SHP77 treated with DMSO at 0.1 percent for 48 hours (cell line): ENCODE measurements at places on chromosomes 1 and 21.
A peak's percentile ranks its signal among the peaks of the same experiment; 100 is the strongest.

DNA sequence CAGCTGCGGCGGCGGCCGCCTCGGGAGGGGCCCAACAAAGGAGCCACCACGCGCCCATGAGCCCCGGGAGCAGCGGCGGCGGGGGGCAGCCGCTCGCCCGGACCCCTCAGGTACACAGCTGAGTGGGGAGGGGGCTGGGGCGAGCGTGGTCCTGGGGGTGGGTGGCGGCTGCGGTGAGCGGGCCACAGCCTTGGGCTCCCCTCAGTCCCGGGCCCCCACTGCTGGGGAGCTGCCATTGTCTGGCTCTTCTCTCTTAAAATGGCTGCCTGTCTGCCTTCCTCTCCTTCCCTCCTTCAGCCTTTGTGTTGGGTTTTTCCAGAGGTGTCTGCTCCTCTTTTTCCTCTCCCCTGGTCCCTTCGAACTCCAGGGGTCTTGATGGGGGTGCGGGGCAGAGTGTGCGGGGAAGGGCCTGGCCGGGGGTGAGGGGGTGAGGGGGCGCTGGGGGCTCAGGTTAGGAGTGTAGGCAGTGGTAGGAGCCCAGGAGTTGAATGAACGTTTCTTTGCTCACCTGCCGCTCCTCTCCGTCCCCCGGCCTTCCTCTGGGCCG lies 1.7 kb downstream of the ARID1A start:
- no peak for DNase-seq

GRCh38 chr1:226816576-226816975 lies 53.8 kb upstream of the PSEN2 start:
- no peak for DNase-seq

GRCh38 chr1:77636864-77637263 lies 45.6 kb downstream of the ZZZ3 start:
- no peak for DNase-seq

DNA sequence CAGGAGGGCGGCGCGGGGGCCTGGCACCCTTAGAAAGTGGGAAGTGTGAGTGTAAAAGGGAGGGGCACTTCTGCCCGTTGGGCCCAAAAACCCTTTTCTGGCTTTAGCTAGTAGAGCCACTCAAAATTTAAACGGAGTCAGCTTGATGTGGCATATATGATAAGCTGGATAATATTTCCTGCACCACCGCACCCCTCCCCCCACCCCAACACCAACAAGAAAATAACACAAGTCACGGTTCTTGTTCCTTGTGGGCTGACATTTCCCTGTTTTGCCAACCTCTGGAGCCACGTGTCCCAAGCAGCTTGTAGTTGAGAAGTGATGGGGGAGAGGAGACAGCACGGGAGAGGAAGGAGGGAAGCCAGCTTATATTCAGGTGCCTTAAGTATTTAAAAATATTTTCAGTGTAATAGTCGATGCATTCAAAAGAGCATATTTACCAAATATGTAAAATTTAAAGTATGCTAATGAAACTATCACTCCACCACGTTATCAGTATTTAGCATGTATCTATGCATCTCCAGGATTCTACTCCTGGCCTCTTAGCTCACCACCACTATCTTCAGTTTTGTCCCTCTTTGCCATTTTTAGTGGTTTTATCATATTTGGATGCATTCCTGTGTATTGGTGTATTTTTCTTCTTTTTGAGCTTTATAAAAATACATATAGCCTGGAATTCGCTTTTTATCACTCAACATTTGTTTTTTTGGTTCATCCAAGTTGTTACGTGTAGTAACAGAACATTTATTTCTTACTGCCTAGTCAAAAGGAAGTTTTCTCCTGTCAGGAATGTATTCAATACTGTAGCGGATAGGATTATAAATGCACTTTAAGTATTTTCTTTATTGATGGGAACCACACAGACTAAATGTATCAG lies 773 bp upstream of the DDX59 start:
- peak; percentile 31 for DNase-seq

GRCh38 chr1:226679853-226680516 lies 59.1 kb downstream of the ITPKB start:
- DNase-seq = no peak

DNA sequence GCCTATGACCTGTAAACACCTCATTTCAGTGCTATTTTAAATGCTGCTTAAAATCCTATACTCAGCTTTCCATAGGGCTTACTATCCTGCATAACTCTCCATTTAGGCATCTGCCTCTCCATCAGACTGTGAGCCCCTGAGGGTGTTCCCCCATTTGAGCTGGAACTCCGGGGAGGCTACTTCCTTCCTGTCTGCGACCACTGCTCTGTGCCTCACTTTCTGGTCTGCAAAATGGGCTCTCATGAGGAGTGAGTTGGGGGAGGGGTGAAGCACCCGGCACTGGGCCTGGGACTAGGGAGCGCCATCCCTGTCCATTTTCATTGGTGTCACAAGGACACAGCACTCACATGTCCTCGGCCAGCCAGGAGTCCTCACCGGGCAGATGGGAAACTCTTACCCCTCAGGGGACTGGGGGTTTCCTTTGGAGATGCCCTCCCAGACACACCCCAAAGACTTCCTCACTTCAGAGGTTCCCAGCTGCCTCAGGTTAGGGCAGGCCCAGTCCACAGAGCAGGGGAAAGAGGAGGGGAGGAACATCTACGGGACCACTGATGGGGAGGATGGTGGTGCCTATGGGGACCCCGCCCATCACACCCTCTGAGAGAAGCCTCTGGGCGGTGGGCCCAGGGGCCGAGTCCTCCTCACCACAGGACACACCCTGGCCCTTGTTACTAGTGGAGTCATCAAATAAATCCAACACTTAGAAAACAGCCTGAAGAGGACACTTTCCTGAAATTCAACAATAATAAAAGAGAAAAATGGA lies 134.9 kb downstream of the MATN1 start:
- no peak for DNase-seq

DNA sequence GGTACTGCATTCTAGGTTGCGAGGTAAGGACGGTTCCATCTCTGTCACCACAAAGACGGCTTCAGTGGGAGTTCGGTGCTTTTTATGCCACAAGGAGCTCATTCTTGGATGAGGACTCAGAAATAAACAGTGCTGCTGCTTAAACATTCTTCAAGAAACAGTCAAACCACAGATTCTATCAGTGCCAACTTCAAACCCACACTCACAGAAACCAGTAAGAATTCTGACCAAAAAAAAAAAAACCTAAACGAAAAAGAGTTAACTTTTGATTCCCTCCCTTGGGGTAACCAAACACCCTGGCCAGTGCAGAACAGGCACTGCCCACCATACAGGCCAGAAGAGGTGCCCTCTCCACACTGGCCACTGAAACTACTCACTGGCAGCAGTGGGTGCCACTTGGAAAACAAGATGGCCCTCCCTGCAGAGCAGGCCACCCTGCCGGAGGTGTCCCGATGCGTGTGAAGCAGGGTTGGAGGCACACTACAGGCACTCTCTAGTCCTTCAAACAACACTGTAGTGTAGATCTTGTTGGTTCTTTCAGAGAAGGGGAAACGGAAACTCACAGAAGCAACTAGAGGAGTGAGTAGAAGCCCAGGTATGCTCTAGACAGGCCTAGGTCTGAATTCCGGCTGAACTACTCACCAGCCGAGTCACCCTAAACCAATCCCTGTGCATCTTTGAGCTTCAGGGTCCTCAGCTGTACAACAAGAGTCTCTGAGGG lies 87.3 kb upstream of the TLR5 start:
- no peak for DNase-seq

DNA sequence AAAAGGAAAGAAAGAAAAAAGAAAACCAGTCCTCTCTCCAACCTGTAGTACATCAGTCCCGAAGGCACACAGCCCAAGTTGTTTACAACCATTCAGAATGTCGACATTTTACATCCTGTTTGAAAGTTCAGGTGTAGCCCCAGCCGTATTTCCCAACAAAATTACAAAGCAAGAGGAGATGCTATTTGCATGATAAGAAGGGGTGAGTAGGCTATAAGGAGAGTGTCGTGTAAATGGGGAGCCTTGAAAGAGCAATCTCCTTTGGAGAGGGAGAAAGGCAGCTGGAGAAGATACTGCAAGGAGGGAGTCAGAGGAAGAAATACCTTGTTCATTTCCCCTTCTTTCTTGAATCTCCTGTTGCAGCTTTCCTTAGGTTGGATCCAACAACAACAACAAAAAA lies 35.5 kb upstream of the DENND1B start:
- no peak for DNase-seq

GRCh38 chr1:116997066-116997465 lies 4.5 kb upstream of the CD101 start:
- DNase-seq = no peak

DNA sequence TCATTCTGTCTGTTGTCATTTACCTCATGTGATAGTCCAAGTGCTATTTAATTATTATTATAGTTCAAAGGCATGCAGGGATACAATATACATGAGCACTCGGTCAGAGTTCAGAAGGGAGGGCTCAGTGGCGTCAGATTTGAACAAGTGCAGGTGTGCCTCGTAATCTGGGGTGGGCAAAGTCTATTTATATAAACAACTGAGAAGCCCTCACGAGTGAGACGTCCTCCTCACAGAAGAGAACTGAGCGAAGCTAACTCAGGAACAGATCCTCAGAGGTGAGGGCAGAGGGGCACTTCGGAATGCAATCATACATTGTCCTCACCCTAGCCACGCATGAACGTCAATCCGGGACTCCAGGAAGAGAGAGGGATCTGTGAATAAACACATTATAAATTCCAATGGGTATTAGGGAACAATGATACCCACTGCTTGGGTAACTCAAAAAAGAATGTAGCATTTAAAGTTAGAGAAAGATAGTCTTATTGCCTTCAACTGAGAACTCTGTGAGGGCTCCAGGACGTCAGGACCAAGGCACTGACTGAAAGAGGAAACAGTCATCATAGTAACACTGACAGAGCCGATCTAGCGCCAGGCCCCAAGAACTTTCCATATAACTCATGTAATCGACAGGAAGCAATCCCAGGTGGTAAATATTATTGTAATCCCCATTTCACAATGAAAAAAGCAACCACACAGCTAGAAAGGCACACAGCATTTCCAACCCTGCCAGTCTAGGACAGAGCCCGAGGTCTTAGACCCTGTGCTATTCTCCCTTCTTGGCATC lies 127.1 kb upstream of the B3GALT2 start:
- DNase-seq = no peak

- peak; percentile 46 for DNase-seq
Observed at GRCh38 chr1:32753532-32754316, 51.2 kb upstream of the SYNC start.

DNA sequence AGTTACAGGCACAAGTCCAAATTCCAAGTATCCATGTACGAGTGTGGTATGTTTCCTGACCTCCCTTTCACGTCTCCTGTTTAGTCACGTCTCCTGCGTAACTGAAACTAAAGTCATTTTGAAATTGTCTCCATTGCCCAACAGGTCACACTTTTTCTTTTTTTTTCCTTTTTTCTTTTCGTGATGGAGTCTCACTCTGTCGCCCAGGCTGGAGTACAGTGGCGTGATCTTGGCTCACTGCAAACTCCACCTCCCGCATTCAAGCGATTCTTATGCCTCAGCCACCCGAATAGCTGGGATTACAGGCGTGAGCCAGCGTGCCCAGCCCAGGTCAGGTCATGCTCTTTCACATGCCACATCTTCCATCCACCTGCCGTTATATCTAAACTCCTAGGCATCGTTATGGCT lies 38.2 kb downstream of the L1TD1 start:
- DNase-seq = no peak

DNA sequence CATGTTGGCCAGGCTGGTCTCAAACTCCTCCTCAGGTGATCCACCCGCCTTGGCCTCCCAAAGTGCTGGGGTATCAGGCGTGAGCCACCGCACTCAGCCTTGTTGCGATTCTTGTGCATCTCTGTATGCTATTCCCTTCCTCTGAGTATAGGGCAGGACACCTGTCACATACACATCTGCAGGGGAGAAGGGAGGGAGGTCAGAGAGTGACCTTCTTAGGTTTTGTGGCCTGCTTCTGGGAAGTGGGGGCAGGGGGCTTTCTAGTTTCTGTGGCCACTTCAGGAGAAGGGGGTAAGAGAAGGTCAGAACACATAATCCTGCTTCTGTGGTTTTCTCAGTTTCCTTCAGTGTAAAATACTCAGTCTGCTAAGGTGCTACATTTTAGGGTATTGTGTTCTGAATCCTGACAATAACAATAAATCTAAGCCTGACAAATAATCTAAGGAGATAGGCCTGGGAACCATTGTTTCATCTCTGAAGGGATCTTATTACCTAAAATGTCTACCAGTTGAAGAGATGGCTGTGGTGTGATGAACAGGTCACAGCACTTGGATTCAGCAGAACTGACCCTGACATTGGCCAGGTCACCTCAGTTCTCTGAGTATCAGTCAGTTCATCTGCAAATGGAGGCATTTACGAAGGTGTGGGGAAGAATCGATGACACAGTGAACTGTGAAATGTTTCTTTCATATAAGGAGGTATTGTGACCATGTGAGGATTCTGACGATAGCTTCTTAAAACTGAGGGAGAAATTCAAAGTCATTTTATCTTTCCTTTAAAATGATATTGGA lies 212.6 kb upstream of the L1TD1 start:
- no peak for DNase-seq

DNA sequence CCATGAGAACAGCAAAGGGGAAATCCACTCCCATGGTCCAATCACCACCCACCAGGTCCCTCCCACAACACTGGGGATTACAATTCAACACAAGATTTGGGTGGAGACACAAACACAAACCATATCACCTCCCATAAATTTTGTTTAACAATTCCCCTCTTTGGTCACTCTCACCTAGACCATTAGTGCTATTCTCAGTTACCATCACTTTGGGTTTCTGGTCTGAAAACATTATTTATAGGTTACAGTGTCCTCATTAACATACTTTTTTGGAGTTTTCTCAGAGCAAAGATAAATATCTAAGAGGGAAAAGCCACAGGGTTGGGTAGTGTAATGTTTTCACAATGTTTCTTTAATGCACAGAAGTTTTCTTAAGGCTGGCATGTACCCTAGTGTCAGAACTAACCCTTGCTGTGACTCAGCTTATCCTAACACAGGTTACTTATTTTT lies 47.7 kb upstream of the DNAH14 start:
- no peak for DNase-seq

DNA sequence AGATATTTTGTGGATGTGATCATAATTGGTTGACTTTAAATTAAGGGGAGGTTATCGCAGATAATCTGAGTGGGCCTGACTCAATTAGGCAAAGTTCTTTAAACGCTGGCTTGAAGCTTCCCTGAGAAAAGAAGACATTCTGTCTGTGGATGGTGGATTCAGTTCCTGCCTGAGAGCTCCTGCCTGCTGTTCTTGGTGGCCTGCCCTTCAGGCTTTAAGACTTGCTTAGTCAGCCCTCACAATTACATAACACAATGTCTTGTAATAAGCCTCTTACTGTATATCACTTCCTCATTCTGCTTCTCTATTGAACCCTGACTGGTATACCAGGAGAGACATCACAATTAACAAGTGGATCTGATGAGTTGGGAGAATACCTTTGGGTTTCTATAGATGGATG lies 50.2 kb downstream of the KCNJ6 start:
- no peak for DNase-seq

DNA sequence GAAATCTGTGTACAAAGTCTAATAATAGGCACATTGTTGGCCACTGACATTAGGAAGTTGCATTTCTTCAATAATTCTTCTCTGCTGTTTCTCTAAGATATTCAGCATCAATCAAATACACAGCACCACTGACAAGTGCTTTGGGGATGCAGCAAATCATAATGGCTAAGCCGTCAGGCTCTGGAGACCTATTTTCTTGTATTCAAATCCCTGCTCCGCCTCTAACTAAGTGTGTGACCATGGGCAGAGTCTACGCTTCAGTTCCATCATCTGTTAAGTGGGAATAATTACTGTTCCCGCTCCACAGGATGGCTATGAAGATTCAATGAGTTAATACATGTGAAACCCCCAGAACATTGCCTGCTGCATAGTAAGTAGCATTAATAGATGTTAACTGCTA lies 176.9 kb downstream of the ADGRL4 start:
- DNase-seq = no peak
